ENCODE measurements at places on chromosomes 3 and 15.

- DNase-seq = peak; percentile 26
Observed at GRCh38 chr3:34405159-34405558, 606.7 kb downstream of the PDCD6IP start.

DNA sequence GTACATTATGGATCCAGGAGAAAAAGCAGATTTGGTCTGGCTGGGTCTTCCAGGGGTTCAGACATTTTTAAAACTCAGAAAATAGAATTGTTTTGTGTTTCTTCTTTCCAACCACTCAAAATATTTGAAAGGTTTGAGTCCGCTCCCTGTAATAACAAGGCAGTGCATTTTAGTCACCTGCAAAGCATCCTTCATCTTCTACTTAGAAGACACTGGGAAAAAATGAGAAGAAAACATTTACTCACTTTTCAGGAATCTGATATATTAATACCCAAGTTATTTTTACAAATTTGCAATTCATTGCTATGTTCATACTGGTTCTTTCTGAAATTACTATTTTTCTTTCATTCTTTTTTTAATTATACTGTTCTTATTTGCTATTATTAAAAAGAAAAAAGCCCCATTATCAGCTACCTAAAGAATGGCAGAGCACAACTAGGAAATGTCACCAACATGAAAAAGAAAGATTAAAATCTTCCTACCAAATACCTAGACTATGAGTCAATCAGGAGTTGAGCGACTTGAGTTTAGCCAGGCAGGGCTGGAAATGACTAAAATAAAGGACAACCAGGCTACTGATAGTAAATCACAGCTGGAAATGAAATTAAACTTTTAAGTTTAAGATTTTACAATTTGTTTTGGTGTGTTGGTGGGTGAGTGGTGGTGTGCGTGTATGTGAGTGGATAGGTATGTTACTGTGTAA lies 280.3 kb upstream of the THBS1 start:
- DNase-seq = no peak

DNA sequence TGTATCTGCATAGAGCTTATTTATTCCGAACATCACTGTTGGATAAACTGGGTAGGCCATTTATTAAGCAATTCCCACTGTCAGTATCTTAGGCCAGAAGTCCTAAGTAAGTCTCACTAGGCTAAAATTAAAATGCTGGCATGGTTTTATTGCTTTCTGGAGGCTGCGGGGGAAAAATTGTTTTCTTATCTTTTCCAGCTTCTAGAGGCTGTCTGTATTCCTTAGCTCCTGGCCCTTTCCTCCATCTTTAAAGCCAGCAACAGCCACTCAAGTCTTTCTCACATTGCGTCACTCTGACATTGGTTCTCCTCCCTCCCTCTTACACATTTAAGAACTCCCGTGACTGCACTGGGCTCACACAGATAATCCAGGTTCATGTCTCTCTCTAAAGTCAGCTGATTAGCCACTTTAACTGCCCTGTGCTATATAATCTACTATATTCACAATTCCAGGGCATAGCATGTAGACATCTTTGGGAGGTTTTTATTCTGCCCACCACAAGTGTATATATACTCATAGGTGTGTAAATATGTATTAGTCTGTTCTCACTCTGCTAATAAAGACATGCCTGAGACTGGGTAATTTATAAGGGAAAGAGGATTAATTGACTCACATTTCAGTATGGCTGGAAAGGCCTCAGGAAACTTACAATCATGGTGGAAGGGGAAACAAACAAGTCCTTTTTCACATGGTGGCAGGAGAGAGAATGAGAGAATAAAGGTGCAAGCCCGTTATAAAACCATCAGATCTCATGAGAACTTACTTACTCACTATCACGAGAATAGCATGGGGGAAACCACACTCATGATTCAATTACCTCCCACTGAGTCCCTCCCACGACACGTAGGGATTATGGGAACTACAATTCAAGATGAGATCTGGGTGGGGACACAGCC lies 113.5 kb upstream of the SLC7A14 start:
- no peak for DNase-seq

DNA sequence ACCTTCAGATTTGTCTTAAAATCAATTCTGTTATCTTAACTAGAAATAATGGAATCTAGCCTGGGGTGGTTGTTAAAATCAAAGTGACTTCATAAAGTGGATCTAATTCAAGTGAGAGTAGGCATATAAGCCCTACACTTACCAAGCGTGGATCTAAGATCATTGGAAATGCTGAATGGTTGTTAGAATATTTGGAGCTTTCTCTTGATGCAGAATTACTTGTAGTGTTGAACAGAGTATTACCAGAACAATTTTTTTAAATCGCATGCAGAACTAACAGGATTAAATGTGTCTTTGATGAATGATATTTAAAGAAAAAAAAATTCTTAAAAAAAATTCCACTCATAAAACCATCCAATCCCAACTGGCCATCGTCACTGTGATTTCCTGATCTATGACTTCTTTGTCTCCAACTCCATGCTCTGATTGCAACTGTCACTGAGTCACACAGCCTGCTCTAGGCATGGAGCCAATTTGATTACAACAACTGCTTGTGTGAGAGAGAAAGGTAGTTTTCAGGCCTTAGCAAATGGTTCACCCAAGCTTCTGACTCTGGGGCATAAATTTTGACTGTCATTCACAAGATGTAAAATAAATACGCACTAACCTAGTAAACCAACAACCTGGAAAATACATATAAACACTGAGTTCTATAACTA lies 25.9 kb upstream of the SPRED1 start:
- DNase-seq = peak; percentile 26

GRCh38 chr3:42601896-42602581 lies 1.6 kb downstream of the NKTR start:
- peak; percentile 85 for DNase-seq

Measured in NCI-H69 (cell line).